ENCODE measurements at places on chromosomes 4 and X.

DNA sequence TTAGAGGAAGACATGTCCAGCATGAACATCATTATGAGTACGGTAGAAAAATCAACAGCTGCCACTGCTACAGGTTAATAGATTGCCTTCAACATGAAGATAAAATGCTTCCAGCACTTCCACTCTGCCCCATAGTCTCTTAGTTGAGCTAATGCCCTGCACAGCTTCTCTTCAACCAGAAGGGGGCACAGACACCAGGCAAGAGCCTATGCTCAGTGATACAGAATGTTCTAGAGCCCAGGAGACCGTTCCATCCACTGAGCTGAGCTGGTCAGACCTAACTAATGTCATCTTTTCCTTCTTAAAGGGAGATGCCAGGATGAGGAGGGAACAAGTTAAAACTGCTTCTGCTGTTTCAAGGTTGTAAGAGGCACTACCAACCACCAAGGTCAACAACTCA is 42.2 kb downstream of the SMIM10L2A start:
- H3K27me3 ChIP-seq, result peaks cover 2% of the 10 kb centered on the region
- no peak overlapping the region for H3K4me3 ChIP-seq
- no peak overlapping the region for H3K27ac ChIP-seq
- H3K36me3 ChIP-seq, result no peaks in the 10 kb centered on the region
- H3K4me1 ChIP-seq, result no peaks in the 10 kb centered on the region

DNA sequence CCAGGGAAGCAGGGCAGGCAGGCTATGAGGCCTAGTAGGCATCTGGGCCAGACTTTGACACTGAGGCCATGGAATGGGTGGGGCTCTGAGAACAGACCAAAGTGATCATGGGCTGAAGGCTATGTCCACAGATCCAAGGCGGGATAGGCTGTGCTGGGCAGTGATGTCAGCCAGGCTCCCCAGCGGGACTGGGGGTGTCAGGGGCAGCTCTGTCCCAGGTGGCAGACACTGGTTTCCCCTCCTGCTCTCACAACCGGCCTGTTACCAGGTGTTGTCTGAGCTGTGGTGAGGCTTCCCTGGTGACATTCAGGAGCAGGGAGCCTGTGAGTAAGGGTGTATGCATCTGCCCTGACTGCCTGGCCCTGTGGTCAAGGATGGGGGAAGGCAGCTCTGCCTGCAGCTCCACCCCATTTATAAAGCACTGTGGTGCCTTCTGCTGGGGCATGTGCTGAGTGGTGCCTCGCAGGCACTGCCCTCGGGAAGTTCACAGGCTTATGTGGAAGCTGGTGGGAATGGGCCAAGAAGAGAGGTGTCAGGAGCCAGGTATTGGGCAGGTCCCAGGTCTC is 2.9 kb downstream of the IL9R start:
- H3K4me1 ChIP-seq, result peaks cover 28% of the 10 kb centered on the region
- no peak overlapping the region for H3K27ac ChIP-seq
- no peak overlapping the region for H3K4me3 ChIP-seq
- DNase-seq, result no peak

GRCh38 chr4:71784569-71785197 is 804 bp upstream of the GC start:
- no peak for DNase-seq
- H3K27ac ChIP-seq, result no peak overlapping the region
- no peaks in the 10 kb centered on the region for H3K27me3 ChIP-seq
- no peaks in the 10 kb centered on the region for H3K4me1 ChIP-seq
- H3K4me3 ChIP-seq, result no peak overlapping the region

DNA sequence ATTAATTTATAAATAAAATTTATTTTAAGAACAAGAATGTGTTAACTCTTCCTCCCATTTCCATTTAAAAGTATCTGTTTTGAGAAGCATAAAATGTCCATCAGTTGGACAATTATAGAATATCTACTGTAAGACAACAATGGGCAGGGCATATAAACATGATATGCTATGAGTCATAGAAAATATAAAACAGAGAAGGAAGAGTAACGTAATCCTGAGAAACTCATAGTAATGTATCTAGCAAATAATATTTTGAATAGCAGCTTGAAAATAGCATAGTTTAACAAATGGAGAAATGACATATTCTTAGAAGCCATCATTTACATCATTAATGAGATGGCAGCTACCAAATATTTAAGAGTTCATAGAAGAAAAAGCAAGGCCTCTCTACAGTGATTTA is 820.3 kb upstream of the PCDH10 start:
- H3K27me3 ChIP-seq, result no peaks in the 10 kb centered on the region
- H3K4me3 ChIP-seq, result no peak overlapping the region
- H3K36me3 ChIP-seq, result no peaks in the 10 kb centered on the region
- H3K27ac ChIP-seq, result no peak overlapping the region
- no peak for DNase-seq

- H3K4me3 ChIP-seq, result no peak overlapping the region
- H3K36me3 ChIP-seq, result no peaks in the 10 kb centered on the region
- H3K27ac ChIP-seq, result no peak overlapping the region
- H3K27me3 ChIP-seq, result peaks cover 4% of the 10 kb centered on the region
- DNase-seq, result no peak
Measured at GRCh38 chr4:69836287-69836686, 23.7 kb downstream of the SULT1E1 start.

DNA sequence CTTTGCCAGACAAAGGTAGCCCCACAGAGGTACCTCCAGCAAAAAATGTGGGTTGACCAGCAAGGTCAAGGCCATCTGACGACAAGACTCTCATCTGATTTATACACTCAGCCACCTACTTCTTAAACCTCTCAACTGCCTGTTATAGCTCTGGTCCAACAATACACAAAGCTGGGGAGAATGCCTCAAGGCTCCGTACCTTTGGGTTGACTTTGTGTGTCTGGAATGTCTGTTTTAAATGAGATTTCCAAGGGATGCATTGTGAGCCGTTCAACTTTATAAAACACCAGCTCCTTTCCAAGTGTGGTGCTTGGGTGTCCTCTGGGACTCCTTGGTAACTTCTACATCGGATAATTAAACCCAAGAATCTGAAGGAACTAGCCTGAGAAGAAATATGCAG is 167.0 kb upstream of the RPL34 start:
- no peaks in the 10 kb centered on the region for H3K36me3 ChIP-seq
- no peak for DNase-seq
- H3K27me3 ChIP-seq, result no peaks in the 10 kb centered on the region
- no peak overlapping the region for H3K27ac ChIP-seq

DNA sequence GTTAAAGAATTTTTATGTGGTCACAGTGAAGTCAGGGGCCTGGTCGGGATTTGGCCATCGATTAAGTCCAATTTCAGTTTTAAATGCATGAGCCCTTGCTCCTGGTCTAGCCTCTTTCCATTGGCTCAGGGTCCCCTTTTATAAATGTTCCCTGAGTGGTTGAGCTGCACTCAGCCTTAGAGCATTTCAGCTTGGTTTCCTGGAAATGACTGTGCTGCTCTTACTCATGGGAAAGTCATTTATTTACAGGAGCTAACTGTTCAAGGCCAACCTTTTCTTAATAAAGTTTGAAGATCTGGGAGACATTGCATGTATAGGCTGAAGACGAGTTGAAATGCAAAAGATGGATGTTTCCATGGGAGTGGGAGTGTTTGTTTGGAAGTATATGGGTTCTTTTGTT is 98.8 kb upstream of the CLNK start:
- H3K27ac ChIP-seq, result no peak overlapping the region
- no peaks in the 10 kb centered on the region for H3K27me3 ChIP-seq
- no peak for DNase-seq
- H3K4me3 ChIP-seq, result no peak overlapping the region
- no peaks in the 10 kb centered on the region for H3K4me1 ChIP-seq

DNA sequence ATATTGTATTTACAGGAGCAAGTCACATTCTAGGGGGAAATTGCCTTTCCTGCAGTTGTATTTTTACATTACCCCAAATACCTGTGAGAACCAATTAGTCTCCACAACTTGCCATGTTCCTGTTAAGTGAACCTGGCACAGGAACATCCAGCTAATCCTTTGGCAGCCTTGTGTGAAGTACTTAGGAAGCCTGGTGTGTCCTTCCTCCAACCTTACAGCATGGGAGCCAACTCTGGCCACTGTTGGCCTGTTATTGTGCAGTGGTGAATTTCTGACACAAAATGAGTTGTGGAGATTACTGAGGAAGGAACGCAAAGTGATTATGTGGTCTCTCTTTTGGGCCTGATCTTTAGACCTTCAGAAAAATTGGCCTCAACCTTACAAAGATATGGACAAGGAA is 238.0 kb upstream of the PITX2 start:
- no peak for DNase-seq
- H3K4me1 ChIP-seq, result no peaks in the 10 kb centered on the region
- no peaks in the 10 kb centered on the region for H3K27me3 ChIP-seq
- H3K4me3 ChIP-seq, result no peak overlapping the region
- no peak overlapping the region for H3K27ac ChIP-seq
- H3K36me3 ChIP-seq, result no peaks in the 10 kb centered on the region

- H3K27me3 ChIP-seq, result no peaks in the 10 kb centered on the region
- no peak overlapping the region for H3K27ac ChIP-seq
- no peak for DNase-seq
- no peaks in the 10 kb centered on the region for H3K4me1 ChIP-seq
- no peaks in the 10 kb centered on the region for H3K36me3 ChIP-seq
Measured at GRCh38 chrX:122389005-122389404, 795.1 kb upstream of the GRIA3 start.

DNA sequence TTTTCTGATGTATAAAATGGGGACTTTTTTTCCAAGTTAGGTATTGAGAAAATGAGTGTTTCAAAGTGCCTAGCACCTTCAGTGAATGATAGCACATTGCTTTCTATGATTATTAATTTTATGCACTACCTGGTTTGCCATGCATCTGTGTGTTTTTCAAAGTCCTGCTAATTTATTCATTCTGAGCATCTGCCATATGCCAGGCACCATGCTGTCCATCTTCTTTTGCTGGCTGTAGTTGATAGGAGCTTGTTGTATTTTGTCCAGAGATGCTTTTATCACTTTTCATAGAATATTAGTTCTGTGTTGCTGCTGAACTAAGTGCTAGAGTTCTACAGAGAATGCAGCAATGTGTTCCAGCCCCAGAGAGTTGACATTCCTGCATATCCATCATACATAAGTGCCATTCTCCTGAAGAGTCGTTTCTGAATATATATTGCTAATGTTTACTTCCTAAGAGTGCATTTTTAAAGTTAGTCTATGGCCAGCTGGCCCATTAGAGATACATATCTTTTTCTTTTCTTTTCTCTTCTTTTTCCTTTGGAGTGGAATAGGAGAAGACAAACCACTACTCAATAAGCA is 49.0 kb upstream of the CLNK start:
- no peaks in the 10 kb centered on the region for H3K36me3 ChIP-seq
- DNase-seq, result no peak
- peaks cover 2% of the 10 kb centered on the region for H3K27me3 ChIP-seq
- no peak overlapping the region for H3K4me3 ChIP-seq
- no peak overlapping the region for H3K27ac ChIP-seq

GRCh38 chr4:7166981-7167700 is 25.2 kb upstream of the SORCS2 start:
- peaks cover 8% of the 10 kb centered on the region for H3K27me3 ChIP-seq
- no peak overlapping the region for H3K4me3 ChIP-seq
- peaks cover 12% of the 10 kb centered on the region for H3K4me1 ChIP-seq
- no peaks in the 10 kb centered on the region for H3K36me3 ChIP-seq
- H3K27ac ChIP-seq, result no peak overlapping the region

DNA sequence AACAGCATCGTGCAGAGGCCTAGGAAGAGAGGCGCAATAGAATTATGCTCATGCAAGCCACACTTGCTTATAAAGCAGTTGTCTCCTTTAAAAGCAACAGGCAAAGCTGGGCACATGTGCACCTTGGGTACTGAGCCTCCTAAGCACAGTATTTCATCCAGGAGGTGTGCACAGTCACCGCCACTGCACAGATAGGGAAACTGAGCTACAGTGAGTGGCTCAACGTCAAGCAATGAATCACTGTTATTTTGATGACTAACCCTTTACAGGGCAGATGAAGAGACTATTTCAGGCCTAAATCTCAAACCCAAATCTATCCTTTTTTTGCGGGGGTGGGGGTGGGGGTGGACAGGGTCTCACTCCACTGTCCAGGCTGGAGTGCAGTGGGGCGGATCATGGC is 42.3 kb downstream of the BCOR start:
- no peak overlapping the region for H3K27ac ChIP-seq
- no peaks in the 10 kb centered on the region for H3K27me3 ChIP-seq
- no peak for DNase-seq
- no peaks in the 10 kb centered on the region for H3K4me1 ChIP-seq
- H3K4me3 ChIP-seq, result no peak overlapping the region
- H3K36me3 ChIP-seq, result peaks cover 1% of the 10 kb centered on the region

GRCh38 chr4:2084316-2084715 is 25.2 kb downstream of the NAT8L start:
- peaks cover 9% of the 10 kb centered on the region for H3K27me3 ChIP-seq
- H3K4me1 ChIP-seq, result no peaks in the 10 kb centered on the region
- no peak overlapping the region for H3K27ac ChIP-seq
- DNase-seq, result no peak
- H3K36me3 ChIP-seq, result no peaks in the 10 kb centered on the region

DNA sequence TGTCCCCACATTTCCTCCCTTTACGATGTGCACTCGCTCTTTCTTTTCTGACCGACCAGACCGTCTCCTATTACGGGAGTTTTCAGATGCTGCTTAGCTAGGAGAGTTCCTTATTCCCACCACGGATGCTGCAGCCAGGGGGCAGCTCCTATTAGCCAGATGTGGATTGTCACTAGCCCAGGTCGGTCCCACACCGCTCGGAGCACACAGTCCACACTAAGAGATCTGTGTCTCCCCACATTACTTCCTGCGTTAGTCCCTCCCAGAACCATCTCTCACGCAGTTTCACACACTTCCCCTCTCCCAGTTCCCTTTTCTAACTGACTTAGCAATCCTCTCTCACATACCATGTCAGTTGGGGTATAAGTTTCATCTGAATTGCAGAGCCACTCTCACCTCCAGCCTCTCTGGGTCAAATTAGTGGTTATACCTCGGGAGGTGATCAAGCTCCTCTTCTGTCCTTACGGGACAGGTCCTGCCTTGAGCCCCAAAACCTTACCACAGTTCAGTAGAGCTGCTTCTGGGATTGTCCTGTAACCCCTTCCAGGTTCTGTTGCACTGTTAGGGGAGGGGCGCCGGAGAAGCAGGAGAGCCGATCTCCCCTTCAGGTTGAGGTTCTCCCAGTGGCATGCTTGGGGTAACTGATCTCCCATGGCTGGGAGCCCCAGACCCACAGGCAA is 28.2 kb downstream of the SULT1E1 start:
- no peaks in the 10 kb centered on the region for H3K36me3 ChIP-seq
- no peak overlapping the region for H3K27ac ChIP-seq
- peaks cover 4% of the 10 kb centered on the region for H3K27me3 ChIP-seq
- no peak for DNase-seq

GRCh38 chr4:27040356-27040755 is 179.7 kb downstream of the STIM2 start:
- H3K36me3 ChIP-seq, result no peaks in the 10 kb centered on the region
- no peak overlapping the region for H3K4me3 ChIP-seq
- no peak overlapping the region for H3K27ac ChIP-seq
- no peak for DNase-seq
- peaks cover 6% of the 10 kb centered on the region for H3K4me1 ChIP-seq

GRCh38 chr4:110371016-110371770 is 104.8 kb upstream of the ENPEP start:
- H3K4me3 ChIP-seq, result no peak overlapping the region
- no peak for DNase-seq
- H3K36me3 ChIP-seq, result no peaks in the 10 kb centered on the region
- peaks cover 9% of the 10 kb centered on the region for H3K27me3 ChIP-seq
- no peaks in the 10 kb centered on the region for H3K4me1 ChIP-seq

- no peak overlapping the region for H3K4me3 ChIP-seq
- no peak overlapping the region for H3K27ac ChIP-seq
- DNase-seq, result no peak
- H3K4me1 ChIP-seq, result no peaks in the 10 kb centered on the region
- H3K36me3 ChIP-seq, result no peaks in the 10 kb centered on the region
Measured at GRCh38 chr4:117533501-117533900, 448.1 kb upstream of the TRAM1L1 start.
